ENCODE measurements at places on chromosomes 1 and 21.

- no peak for DNase-seq
Observed at GRCh38 chr1:94772845-94773244, 47.3 kb upstream of the SLC44A3 start.

GRCh38 chr1:24966724-24967346, 36.8 kb upstream of the RUNX3 start:
- peak; percentile 15 for DNase-seq

DNA sequence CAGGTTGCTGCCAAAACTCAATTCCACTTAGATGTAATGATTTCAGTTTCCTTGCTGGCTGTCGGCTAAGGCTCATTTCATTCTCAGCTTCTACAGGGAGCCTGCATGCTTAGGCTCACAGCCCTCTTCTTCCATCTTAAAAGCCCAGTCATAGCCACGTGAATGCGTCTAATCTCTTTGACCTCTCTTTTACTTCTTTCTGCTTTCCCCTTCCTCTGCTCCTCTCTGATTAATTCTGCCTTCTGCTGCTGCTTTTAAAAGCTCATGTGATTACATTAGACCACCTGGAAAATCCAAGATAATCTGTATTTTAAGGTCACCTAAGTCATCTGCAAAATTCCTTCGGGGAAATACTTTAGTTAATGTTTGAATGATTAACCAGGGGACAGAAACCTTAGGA, 812.8 kb upstream of the BRINP3 start:
- peak; percentile 0 for DNase-seq

DNA sequence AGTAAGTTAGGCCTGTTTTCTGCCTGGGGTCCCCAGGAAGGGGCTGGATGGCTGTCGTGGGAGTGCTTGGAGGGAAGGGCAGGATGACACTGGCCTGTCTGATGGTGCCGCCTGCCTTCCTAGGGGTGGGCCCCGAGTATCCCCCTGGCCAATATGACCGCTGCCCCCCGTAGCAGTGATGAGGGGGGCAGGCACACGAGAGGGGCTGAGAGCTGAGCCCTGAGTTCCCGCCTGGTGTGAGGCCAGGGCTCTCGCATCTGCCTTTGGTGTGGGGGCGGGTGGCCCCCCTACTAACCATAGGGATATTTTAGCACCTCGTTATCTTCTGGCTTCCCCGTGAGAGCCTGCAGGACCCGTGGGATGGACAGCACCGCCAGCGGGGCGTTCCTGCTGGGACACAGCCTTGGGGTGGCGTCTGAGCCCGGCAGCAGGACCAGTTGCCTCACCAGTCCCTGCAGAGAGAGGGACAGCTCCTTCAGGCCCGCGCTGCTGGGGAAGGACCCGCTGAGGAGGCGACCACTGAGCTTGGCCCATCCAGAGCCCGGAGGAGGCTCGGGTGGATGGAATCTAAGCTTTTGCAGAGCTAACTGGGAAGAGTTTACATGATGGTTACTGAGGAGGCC, 10.4 kb downstream of the KRTAP10-1 start:
- DNase-seq, result no peak

GRCh38 chr1:245800901-245801605, 646.3 kb downstream of the KIF26B start:
- peak; percentile 81 for DNase-seq

GRCh38 chr1:93081716-93082115, 2.6 kb downstream of the MTF2 start:
- peak; percentile 86 for DNase-seq

GRCh38 chr1:12179111-12179519, 12.3 kb downstream of the TNFRSF1B start:
- DNase-seq, result peak; percentile 59

DNA sequence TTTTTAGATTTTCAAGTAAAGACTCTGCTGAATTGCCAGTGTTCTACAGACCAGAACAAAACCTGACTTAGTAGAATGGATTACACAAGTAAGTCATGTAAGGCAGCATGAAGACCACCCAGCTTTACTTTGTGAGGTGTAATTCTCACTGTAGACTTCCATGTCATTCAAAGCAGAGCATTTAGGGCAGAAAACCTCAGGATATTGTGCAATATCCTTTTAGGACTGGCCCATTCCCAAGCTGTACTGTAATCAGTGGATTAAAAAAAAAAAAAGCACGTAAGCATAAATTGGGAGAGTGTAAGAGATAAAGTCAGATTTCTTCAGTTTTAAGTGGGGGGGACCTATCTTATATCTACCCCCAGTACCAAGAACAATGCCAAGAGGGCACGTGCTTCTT, 380.5 kb upstream of the PRMT6 start:
- peak; percentile 76 for DNase-seq

GRCh38 chr1:200242110-200243041, 167.5 kb downstream of the ZNF281 start:
- DNase-seq, result peak; percentile 19

DNA sequence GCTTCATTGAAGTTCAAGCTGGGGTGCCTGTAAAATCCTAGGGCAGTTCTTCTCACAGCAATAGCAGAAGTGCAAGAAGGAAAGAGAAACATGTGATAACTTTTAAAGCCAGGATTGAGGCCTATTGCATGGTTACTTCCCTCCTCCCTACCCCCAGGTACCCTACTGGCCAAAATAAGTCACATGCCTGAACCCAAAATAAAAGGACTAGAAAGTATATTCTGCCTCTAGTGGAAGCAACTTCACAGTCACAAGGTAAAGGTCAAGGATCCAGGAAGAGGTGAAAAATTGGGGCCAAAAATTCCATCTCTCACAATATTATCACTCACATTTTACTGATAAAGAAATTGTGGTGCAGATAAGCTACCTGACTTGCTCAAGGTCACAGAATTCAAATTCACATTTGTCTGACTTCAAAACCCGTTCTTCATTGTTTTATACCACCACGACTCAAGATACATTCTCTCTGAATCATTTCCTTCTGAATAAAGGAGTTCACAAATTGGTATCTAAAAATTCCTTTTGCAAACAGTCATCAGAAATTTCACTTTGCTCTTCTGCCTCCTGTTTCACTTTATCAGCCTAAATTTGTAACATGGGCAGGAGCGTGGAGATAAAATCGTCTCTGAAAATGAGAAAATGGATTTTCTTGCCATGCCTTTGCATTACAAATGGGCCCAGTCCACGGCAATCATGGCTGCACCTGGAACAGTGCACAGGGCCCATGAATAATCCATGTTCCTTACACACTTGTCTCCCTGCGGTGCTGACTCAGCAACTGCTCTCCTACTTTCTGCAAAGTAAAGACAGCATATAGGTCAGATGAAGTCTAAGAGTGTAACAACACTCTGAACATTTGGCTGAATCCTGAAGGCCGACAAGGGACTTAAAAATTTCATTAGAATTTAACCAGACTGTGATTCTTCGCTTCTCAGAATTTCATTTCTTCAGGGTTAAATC, 485.3 kb upstream of the NFIA start:
- peak; percentile 36 for DNase-seq

GRCh38 chr1:118896416-118896815, 91.7 kb downstream of the TBX15 start:
- no peak for DNase-seq

DNA sequence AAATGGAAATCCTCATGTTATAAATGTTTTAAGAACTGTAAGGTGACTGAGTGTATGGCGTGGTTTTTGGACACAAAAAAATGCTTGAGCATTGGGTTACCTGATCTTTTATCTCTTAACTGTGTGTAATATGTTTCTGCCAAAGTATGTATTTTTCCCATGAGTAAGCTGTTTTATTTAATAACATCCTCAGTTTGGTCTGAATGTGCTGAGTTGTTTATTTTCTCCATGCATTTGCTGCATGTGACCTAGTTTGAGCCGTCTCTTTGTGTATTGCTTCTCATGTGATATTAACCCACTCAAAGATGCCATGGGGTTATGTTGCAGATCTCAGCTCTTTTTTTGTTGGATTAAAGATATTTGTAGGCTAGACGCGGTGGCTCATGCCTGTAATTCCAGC, 6.1 kb upstream of the LYPLA2 start:
- DNase-seq, result no peak

GRCh38 chr1:68269637-68270430, 37.5 kb upstream of the WLS start:
- peak; percentile 57 for DNase-seq
